Cardiac muscle cell (in vitro differentiated cells and primary cell): ENCODE measurements at places on chromosomes 7 and 10. TPM values are rescaled to one million over a fixed set of nuclear protein-coding genes. Genes with fewer than 3 reads are reported as not detected.
A peak's percentile ranks its signal among the peaks of the same experiment; 100 is the strongest.

The SYT15 gene
- 0.27 and 1.1 TPM in 2 replicates for total RNA-seq

The INA gene
- total RNA-seq, result 1.1 and 1.3 TPM in 2 replicates

GRCh38 chr10:110138197-110138812 is 69.1 kb upstream of the MXI1 start:
- no peaks in the 10 kb centered on the region for H3K4me1 ChIP-seq
- DNase-seq, result peak; percentile 78
- no peaks in the 10 kb centered on the region for H3K27me3 ChIP-seq
- no peak overlapping the region for H3K4me3 ChIP-seq
- peaks cover 15% of the 10 kb centered on the region for H3K36me3 ChIP-seq

DNA sequence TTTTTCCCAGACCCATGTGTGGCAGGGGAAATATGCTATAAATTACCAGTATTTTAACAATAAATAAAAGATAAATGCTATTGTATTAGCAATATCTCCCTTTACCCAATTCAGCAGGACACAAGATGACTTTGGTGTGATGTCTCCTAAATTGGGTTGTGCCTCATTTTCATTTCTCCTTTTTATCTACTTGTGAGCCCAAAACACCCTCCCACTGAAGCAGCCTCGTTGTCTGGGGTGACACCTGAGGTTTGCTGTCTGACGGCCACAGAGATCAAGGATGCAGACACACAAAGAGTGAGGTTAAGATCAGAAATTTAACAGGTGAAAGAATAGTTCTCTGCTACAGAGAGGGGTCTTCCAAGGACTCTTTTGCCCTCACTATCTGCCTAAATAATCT is 27.1 kb upstream of the CC2D2B start:
- no peaks in the 10 kb centered on the region for H3K27me3 ChIP-seq
- no peak overlapping the region for H3K27ac ChIP-seq
- no peak overlapping the region for H3K4me3 ChIP-seq

GRCh38 chr7:43647339-43647672 is 64.4 kb downstream of the STK17A start:
- no peak overlapping the region for H3K4me3 ChIP-seq
- H3K27me3 ChIP-seq, result no peaks in the 10 kb centered on the region
- no peaks in the 10 kb centered on the region for H3K36me3 ChIP-seq
- H3K4me1 ChIP-seq, result peaks cover 23% of the 10 kb centered on the region
- H3K27ac ChIP-seq, result peak overlapping the region; percentile 86

GRCh38 chr10:12503311-12503710 is 154.0 kb downstream of the CAMK1D start:
- peaks cover 14% of the 10 kb centered on the region for H3K4me1 ChIP-seq
- DNase-seq, result no peak
- no peaks in the 10 kb centered on the region for H3K27me3 ChIP-seq
- no peak overlapping the region for H3K27ac ChIP-seq
- no peaks in the 10 kb centered on the region for H3K36me3 ChIP-seq
- H3K4me3 ChIP-seq, result no peak overlapping the region

GRCh38 chr10:22699976-22700375 is 14.4 kb downstream of the PIP4K2A start:
- no peaks in the 10 kb centered on the region for H3K4me1 ChIP-seq
- no peak overlapping the region for H3K4me3 ChIP-seq
- H3K27ac ChIP-seq, result no peak overlapping the region
- no peak for DNase-seq
